EH (cell line): ENCODE measurements at places on chromosomes 4 and X.

GRCh38 chr4:151942971-151943370, 182.2 kb upstream of the GATB start:
- no peak for DNase-seq

GRCh38 chrX:38652934-38653442, 91.6 kb downstream of the TSPAN7 start:
- no peak for DNase-seq

DNA sequence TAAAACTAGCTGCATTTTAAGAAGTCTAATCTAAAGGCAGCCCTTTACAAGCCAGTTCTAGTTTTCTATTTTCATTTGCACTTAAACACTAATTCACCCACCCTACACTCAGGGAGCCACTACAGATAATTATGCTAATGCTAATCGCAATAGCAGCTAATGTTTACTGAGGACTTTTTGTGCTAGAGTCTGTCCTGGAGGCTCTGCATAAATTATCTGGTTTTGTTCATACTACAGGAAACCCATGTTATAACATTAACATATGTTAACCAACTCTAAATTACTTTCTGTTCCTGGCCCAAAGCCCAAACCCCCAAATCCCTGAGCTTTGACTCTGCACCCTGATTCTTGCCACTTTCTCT, 480 bp upstream of the RADX start:
- DNase-seq: no peak

- peak; percentile 61 for DNase-seq
These were observed 50.8 kb upstream of the SETD7 start for GRCh38 chr4:139606579-139607501.

DNA sequence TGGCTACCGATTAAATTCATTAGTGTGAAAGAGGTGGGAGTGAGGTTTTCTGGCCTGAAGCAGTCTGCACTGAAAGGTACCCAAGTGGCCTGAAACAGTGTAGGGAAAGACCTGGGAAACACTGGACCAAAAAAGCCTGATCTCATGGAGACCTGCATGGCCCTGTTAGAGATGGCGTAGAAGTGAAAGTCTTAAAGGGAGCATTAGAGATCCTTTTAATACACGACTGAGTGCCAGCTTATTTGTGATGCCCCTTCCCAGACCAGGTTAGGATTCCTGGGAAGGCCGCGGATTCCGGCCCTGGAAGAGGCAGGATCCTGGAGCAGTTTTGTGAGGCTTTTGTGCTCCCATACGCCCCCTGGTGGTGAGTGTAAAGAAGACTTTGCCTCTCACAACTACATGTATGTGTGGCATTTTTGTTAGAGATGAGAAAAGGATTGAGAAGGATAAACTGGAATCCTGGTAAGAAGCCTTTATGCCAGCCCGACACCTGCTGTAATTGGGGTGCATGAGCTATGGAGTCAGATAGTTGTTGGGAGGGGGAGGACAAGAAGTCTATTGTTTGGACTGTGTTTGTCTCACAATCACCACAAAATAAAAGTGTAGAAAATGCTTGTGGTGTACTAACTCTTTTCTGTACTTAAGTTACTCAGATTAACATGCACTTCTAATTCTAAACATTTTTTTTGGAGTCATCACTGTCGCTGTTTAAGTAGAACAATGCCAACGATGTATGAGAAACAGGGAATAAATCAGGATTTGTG, 54.0 kb downstream of the JADE1 start:
- DNase-seq: peak; percentile 84

DNA sequence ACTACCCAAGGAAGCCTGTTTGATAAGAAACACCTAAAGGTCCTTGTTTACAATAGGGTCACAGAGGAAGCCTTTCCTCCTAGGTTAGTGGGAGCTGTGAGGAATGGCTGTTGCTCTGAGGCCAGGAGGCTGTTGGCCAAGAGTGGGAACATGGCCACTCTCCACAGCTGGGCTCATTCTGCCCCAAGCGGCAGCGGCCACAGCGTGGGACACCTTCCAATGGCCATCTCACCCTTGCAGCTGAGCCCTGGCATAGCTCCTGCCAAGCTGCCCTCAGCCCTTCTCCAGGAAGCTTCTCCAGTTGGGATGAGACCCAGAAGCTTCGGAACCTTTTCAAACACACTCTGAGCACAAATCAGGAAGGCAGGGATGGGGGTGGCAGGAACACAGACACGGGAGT, 111.8 kb upstream of the MAP3K15 start:
- DNase-seq: no peak

- no peak for DNase-seq
These were observed 139.2 kb downstream of the PCDH18 start for GRCh38 chr4:137393044-137393443.

- peak; percentile 13 for DNase-seq
These were observed 28.3 kb upstream of the DYNLT3 start for GRCh38 chrX:37875675-37876074.

DNA sequence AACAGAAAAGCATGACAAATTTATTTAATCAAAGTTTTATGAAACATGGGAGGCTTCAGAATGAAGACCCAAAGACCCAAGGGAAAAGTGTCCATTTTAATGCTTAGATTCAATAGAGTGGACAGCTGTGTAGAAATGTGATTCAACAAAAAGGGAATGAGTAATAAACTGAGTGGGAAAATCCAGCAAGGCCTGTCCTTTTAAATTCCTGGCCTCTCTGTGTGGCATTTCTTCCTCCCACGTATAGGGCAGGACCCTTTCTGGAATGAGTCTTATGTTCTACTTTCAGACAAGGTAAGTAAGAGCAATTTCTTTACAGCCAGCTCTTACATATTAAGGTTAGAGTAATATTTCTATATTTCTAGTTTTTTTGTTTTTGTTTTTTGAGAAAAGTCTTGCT, 14.5 kb downstream of the AASDH start:
- peak; percentile 17 for DNase-seq

DNA sequence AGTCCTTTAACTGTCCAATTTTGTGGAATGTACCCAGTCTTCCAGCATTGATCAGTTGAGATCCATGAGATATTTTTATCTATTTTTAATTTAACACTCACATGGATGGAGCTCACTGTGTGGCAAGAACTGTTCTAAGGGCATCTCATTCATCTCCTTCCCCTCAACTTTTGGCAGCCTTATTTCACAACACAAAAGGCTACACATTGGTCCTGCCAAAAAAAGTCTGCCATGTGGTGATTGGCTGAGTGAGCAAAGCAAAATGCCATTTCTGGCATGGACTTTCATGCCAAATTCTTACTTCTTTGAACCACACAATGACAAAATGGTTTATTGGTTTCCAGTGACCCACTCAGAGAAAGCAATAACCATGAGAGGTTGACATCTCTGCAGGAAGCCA, 171.6 kb upstream of the MAP3K15 start:
- DNase-seq: no peak

GRCh38 chr4:115675719-115676118, 562.3 kb upstream of the NDST4 start:
- no peak for DNase-seq

- DNase-seq: no peak
These were observed 272.7 kb upstream of the PCDH18 start for GRCh38 chr4:137804906-137805495.

DNA sequence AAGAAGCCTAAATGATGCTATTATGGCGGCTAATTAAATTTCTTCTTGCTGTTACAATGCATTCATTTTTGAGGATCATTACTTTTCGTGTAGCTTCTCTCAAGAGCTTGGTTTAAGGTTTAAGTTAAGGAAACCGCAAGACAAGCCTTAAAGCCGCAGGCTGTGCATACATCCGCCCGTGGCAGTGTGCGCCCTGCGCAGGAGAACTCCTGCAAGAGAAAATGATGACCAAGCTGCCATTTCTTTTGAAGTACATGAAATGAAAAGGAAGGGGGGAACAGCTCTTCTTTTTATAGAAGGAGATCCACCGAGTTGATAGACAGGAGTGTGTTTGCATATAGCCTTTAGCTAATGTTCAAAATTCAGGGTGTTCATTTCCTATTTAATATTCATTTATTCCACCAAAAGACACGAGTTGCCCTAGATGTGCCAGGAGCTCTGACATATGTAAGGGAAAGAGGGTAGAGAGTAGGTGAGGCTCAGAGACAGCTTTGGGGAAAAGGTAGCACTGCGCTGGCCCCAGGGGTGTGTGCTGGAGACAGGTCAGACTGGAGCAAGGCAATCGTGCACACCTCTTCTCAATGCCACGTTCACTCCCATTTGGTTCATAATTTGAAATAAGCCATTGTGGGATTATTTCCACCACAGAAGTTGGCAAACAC, 112.1 kb upstream of the LDB2 start:
- no peak for DNase-seq

DNA sequence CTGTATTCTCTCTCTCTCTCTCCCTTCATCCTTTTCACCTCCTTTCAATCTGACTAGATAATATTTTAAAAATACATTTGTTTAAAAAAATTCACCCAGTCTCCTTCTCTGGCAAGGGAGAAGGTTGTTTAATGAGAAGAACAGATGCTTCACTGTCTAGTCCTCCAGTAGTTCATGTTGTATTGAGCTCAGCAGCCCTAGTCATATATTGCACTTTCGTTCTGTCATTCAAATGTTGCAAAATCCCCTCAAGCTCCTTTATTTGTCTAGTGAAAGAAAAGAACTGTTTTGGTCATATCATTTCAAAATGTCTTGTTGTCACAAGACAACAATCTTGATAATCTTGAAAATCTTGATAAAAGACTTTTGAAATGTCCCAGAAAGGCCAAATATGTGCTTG, 248.0 kb downstream of the GALNTL6 start:
- no peak for DNase-seq

DNA sequence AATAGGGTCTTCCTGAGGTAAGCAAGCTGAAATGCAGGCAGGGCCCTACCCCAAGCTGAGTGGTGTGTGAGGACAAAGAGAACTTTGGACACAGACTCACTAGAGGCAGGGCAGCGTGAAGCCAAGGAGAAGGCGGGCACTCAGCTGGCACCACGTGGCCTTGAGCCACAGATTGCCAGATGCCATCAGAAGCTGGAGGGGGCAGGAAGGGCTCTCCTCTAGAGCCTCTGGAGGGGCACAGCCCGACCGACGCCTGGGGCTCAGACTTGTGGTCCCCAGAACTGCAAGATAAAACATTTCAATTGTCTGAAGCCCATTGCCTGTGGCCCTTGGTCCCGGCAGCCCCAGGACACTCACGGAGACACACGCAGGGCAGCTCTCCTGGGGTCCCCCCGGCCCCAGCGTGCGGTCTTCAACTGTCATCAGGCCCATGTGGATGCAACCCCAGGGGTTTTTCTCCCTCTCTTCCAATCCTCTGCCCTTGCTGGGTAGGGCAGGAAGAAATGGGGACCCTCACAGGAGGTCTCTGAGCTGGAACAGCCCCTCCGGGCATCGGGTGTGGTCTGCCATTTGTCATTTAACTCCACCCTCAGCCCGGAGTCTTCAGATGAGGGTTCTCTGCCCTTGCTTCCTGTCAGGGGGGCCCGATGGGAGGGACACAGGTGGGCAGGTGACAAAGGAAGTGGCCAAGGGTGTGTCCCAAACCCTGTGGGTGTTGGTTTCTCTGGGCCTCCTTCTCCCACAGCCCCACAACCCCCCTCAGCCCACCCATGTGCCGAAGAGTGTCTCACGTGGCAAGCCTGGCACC, 22.2 kb downstream of the HMX1 start:
- DNase-seq: no peak

DNA sequence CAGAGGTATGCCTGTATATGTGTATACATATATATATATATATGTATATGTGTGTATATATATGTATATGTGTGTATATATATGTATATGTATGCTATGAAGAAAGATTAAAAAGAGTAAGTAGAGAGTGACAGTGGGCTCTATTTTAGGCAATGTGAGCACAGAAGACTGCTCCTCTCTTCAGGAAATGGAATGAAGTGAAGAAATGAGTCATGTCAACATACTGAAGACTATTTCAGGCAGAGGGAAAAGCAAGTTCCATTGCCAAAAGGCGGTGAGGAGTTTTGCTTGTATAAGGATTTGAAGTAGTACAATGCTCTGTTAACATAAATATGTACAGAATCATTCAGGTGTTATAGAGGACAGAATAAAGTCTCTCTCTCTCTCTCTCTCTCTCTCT, 773.2 kb upstream of the FTHL17 start:
- DNase-seq: no peak
